ENCODE measurements at places on chromosomes 7 and 10.

DNA sequence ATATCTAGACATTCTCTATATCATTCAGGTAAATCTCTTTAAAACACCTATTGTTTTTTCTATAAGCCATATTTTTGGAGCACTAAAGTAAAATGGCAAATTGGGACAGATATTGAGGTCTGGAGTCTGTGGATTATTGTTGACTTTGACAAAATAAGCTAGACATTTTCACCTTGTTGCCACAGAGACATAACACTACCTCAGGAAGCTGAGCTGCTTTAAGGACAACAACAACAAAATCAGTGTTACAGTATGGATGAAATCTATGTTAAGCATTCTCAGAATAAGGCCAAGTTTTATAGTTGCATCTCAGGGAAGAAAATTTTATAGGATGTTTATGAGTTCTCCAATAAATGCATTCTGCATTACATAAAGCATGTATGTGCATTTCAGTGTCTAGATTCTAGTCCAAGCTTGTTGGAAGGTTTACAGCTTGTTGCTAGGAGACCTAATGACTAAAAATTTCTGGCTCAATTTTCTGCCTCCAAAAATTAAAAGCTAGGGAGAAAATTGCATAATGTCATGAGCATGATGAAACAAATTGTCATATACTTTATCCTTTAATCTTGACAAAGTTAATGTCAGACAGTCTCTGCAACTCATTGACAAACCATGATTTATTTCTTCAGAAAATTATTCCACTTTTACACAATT is 18.3 kb downstream of the LIPM start:
- DNase-seq = peak; percentile 93

- no peak for DNase-seq
These were observed 91.9 kb downstream of the ZNF783 start for GRCh38 chr7:149353739-149354504.

DNA sequence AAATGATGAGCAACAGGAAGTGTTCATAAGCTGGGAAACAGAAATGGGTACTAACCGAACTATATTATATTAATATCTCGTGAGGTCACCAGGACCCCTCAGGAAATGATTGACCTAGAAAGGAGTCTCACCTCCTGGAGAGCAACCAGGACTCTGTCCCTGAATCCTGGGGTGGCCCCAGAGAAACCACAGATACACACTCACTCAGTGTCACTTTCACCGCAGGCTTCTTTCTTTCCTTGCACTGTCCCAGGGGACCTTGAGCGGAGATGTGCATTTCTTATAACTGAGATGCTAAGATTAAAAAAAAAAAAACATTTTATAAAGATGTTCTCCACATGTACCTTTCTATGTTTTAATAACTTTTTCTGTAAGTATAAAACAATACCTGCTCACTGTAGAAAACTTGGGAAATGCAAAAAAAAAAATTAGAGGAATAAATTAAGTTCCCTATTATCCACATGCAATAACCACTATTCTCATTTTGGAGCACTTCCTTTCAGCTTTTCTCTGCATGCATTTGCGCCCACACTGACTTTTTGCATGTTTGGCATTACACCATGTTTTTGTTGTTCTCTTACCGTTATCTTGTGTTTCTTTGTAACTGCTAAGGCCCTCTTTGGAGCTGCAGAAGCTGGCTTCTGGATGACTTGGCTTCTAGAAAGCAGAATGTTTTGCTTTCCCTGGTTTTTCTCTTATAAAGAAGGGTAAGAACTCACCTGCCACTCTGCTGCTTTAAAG is 15.0 kb downstream of the NOD1 start:
- no peak for DNase-seq

DNA sequence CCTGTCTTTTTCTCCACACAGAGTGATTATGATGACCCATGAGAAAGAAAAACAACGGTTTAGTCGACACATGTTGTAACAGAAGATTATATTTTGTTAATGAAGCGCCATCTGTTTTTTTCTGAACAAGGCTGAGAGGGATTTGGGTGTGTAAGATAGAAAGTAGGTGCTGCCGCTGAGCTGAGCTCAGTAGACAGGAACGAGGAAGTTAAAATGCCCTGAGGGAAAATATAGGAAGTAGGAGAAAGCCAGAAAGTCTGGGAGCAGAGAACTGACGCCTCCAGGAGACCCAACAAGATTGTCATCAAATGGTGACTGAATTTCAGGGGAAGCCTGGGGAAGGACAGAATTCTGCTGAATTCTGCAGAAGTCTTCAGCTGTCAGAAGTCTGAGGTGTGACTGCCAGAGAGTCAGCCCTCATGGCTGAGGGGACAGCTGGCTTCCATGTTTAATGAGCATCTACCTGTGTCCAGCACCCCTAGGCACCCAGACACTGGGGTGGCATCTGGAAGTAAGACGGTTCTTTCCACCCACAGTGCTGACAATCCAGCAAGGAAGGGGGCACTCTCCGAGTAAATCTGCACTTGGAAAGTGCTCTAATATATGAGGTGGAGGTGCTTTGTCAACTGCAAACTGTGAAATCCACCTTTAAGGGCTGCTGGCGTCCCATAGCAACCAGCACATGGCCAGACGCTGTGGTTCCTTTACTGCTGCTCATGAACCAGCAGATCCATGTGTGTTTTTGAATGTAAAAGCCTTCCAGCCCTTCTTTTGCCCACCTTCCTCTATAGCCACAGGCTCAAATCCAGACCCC is 12.5 kb upstream of the TSPAN15 start:
- peak; percentile 46 for DNase-seq

DNA sequence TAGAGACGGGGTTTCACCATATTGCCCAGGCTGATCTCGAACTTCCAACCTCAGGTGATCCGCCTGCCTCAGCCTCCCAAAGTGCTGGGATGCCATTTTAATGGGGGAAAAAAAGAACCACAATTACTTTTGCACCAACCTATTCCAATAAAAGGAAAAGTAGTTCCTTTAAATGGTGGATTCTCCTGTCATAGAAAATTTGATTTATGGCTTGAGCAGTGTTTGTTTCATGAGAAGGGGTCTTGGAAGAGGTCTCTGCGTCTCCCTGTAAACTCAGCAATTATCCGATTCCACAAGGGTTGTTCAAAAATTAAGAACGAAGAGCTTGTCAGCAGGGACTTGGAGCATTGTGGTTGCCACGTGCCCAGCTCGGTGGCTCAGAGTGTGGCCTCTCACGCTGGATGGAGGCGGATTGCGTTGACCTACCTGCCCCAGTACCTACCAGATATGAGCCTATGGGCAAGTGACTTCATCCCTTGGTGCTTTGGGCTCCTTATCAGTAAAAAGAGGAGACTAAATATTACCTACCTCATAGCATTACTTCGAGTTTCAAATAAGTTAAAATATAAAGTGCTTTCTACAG is 2.8 kb upstream of the TRIP6 start:
- no peak for DNase-seq

GRCh38 chr10:5765617-5766016 is 47.6 kb downstream of the GDI2 start:
- DNase-seq = no peak

DNA sequence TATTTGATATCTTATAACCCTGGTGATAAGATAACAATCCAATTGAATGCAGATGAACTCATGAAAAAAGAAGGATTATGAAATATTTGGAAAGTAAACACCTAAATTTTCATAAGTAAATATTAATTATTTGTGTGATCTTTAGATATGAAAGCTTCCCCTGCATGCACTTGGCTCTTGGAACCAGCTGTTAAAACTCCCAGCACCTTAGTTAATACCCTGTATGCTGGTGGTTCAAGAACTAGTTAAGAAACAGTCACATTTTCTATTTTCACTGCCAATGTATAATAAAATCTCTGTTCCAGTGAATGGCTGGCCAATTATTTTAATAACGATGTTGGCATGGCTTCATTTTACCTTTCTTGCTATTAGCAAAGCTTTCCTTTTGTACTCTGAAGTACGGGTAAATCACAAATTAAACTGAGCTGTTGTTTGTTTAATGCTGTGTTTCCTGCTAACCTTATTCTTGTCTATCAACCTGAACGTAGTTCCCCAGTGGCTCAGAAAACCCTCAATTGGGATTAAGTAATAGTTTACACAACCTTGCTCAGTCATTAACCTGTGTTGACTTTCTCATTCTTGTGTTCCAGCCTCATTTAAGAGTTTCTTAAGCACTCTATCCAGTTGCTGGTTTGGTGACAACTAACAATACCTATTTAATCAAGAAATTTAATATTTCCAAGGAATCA is 38.9 kb downstream of the MET start:
- DNase-seq = no peak

- DNase-seq = no peak
These were observed 34.5 kb upstream of the VSIR start for GRCh38 chr10:71807557-71808510.

All from fibroblast of the aortic adventitia (primary cell).